Stimulated activated CD4-positive, alpha-beta T cell treated with anti-CD3 and anti-CD28 coated beads, Interleukin-1b, Interleukin-23, amount 100 ng/mL, for 1 hour (primary cell): ENCODE measurements at places on chromosomes 7 and 10.

DNA sequence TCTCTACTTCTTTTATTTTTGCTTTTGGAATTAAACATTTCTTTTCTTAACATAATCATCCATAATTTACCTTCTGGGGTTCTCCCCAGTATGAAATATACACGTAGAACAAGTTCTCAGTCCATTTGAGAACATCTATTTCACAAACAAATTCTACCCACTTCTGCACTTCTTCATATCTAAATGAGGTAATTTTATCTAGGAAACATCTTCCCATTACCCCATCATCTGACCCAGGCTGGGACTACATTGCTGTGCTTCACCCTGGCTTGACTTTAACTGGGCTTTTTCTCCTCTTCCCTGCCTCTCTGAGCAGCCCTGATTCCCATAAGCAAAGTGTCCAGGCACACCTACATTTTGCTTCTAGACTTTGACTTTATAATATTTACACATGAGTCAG lies 43.3 kb upstream of the AMPH start:
- no peak for DNase-seq

GRCh38 chr10:127802531-127803095 lies 65.6 kb downstream of the FOXI2 start:
- DNase-seq = no peak

- no peak for DNase-seq
These were observed 649 bp downstream of the IDE start for GRCh38 chr10:92573091-92573797.

DNA sequence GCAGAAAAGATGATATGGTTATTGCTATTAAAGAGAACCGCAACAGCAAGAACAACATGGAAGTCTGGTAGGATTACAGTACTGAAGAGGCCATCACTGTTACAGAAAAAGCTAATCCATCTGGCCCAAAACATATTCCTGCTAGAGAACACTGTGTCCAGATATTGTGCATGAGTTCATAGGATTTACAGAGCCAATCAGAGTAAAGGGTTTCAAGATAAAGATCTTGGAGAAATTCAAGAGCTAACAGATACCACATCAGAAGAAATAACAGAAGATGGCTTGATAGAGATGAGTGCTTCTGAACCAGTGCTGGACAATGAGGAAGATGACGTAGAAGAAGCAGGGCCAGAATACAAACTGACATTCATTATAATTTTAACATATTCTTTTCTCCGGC lies 58.7 kb downstream of the MINDY3 start:
- DNase-seq = no peak

GRCh38 chr10:13956826-13957225 lies 370.1 kb downstream of the PRPF18 start:
- DNase-seq = no peak

GRCh38 chr7:1915956-1916600 lies 246.0 kb downstream of the ELFN1 start:
- DNase-seq = no peak

GRCh38 chr7:24894429-24895221 lies 85.4 kb downstream of the OSBPL3 start:
- DNase-seq = no peak

DNA sequence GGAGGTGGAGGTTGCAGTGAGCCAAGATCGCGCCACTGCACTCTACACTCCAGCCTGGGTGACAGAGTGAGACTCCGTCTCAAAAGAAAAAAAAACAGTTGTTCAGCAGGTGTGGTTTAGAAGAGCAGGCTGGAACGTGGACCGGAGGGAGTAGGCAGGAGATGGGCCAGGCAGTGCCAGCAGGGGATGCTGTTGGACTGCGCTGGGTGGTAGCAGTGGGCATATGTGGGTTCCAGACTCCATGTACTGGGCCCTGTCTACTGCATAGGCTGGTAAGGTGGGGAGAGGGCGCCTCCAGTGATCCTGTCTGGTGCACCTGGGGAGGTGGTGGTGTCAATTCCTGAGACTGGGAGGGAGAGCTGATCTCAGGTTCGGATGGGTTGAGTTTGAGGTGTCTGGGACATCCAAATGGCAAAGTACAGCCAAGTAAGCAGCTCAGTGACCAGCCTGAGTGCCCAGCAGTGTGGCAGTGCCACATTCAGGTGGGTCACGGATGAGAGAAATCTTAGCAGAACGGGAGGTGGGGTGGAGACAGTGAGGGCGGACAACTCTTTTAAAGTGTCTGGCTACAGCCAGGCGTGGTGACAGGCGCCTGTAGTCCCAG lies 25.9 kb downstream of the SFXN4 start:
- DNase-seq = peak; percentile 6

GRCh38 chr7:143394777-143395176 lies 13.6 kb downstream of the ZYX start:
- DNase-seq = no peak

DNA sequence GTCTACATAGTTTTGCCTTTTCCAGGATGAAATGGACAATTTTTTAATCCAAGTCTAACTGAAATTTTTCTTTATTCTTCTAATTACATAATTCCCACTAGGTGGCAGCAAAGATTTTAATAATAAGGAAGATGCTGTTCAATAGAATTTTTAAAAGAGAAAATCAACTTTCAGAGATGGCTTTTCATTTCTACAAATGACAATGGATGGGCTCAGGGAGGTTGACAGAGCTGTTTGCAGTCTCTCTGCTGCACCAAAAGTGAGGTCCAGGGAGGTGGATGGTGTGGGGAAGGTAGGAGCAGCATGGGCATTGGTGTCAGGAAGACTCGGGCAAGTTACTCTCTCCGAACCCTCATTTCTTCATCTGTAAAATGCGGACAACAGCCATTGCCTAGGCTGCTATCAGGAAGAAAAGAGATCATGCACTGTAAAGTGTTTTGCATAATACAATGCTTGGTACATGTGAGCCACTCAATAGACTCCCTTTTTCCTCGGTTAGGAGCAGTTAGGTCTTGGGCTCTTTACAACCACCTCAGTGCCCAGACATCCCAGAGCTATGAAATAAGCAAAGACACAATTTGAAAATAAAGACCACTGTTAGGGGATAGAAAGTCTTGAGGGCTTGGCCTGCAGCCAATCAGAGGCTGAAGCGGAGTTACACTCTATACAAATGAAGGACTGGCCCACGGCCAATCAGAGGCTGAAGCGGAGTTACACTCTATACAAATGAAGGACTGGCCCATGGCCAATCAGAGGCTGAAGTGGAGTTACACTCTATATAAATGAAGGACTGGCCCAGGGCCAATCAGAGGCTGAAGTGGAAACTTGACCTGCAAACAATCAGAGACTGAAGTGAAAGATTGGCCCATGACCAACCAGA lies 107.1 kb downstream of the ABLIM1 start:
- DNase-seq = no peak

- DNase-seq = no peak
These were observed 50.0 kb upstream of the PDK4 start for GRCh38 chr7:95646350-95646749.

DNA sequence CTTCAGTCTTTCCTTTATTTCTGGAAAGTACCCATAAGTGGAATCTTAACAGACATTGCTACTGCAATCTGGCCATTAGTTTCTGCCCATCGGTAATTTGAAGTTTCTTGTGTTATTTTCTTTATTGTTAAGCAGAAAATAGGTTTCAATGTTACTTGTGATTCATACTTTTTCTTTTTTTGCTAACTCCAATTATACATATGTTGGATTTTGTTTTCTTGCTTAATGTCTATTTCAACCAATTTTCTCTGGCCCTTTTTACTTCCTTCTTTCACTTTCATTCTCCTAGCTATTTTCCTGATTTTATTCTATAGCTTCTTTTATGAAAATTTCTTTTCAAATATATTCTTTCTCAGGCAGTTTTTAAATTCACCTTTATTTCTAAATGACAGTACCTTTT lies 457.4 kb downstream of the TCERG1L start:
- DNase-seq = no peak

- no peak for DNase-seq
These were observed 414.6 kb upstream of the ZMIZ1 start for GRCh38 chr10:78654047-78654590.

DNA sequence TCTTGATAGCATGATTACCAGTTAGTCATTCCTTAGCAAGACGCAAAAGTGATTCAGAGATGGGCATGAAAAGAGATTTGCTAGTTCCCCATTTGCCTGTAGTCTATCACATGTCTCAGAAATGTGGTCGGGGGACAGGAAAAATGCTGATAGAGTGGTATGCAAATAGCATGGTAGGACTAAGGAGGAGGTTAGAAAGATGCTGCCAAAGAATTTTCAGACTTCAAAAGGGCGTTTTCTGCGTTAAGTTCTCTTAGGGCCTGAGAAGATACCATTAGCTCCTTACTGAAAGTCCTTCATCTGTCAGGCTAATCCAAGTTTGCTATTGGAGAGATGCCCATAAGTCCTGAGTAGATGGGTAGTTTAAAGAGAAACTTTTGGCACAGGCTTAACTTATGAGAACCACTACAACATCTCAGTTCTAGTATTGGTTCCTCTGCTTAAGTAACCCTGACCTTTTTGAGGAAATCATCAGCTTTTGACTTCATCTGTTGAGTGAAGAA lies 2.7 kb downstream of the CALD1 start:
- DNase-seq = no peak

DNA sequence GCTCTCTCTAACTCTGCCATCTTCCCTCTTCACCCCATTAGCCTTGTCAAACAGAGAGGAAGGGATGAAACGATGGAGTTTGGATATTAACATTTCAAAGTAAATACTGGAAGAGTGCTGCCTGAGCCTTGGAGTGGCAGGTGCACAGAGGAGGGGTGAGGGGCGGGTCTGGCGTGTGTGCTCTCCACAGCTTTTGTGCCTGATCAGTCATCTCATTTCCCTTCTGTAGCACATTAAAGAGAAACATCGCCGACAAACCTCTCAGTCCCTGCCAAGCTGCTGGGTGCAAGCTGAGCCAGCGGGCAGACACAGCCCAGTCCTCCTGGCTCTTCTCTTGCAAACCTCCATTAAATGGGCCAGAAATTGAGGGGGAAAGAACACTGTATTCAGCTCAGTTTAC lies 76.2 kb downstream of the SLIT1 start:
- DNase-seq = no peak

DNA sequence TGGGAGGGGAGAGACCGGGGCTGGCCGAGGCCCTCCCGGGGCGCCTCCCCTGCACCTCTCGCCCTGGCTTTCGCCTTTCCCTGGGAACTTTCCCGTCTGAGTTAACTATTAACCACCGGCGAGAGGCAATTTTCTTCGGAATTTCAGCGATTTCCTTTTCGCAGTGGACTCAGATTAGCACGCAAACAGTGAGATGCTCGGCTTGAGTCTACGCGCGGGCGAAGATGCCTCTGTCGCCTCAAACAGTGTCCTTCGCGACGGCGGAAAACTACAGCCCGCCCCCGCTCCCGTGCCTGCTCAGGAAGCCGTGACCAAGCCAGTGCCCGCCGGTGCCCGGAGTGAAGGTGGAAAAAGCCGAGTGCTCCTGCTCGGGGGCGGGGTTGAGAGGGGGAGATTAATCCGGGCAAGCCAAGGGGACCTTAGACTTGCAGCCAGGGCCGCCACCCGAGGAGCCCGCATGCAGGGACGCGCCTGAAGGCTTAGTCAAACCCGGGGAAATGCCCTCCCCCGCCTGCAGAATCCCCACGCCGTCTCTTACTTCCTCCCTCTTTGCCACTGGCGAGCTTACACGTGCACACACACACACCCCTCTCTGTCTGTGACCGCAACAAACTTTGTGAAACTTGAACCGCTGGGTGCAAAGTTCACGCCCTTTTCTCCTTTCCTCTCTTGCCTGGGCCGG lies 14.5 kb upstream of the PAX2 start:
- no peak for DNase-seq

- no peak for DNase-seq
These were observed 83.7 kb upstream of the EFCAB10 start for GRCh38 chr7:105664816-105665525.
